Stimulated activated naive CD8-positive, alpha-beta T cell treated with anti-CD3 and anti-CD28 coated beads, Interleukin-15, amount 100 ng/mL, for 72 hours (primary cell): ENCODE measurements at places on chromosomes 1 and 21.

- no peak for DNase-seq
Measured at GRCh38 chr1:234780531-234781162, 170.7 kb upstream of the IRF2BP2 start.

DNA sequence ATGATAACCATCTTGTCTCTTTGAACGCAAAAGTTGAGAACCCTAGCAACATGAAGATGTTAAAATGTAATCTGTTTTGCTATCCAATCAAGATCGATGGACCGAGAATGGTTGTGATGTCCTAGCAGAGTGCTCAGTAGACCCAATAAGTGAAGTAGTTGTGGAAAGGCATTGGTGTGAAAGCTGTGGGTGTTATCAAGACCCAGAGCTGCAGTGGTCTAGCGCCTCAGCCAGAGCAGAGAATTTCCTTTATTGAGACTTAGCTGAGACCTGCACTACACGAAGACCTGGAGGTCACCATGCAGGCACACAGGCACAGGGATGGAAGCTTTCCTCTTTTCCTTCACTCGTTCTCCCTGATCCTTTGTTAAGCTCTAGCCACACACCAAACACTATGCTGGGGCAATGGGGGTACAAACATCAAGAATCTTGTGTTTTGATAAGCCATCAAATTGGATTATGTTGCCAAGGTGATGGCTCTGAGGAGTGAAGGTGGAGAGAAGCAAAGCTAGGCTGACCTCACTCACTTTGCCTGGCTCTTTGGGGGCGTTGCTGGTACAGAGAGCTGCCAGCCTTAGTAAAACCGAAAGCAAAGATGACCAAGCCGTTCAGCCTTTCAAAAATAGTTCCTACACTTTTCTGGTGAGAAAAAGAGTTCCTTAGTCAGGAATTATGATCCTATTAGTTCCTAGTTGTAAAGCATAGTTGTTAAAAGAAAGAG is 24.1 kb downstream of the METTL13 start:
- DNase-seq = no peak

DNA sequence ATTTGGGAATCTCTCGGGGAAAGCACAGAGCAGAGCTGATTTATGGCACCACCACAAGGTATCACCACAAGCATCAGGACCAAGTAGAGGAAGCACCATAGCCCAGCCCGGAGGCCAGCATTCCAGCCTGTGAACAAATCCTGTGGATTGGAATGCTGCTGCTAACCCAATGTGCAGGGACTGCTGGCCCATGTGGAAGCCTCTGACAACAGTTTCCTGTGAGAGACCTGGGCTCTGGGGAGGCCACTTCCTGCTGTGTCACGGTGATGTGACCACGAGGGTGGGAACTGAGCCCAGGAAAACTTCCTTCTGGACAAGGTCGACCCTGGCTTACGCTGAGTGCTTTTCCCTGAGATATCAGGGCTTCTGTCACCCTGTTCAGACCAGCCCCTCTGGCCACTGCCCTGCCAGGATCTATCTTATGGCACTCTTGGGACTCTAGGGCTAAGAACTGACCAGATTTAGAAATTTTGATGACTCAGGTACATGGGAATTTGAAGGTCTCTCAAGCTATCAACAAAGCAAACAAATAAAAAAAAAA is 88.3 kb upstream of the NGF start:
- DNase-seq = no peak

- DNase-seq = no peak
Measured at GRCh38 chr1:183466781-183467180, 5.5 kb upstream of the SMG7 start.

DNA sequence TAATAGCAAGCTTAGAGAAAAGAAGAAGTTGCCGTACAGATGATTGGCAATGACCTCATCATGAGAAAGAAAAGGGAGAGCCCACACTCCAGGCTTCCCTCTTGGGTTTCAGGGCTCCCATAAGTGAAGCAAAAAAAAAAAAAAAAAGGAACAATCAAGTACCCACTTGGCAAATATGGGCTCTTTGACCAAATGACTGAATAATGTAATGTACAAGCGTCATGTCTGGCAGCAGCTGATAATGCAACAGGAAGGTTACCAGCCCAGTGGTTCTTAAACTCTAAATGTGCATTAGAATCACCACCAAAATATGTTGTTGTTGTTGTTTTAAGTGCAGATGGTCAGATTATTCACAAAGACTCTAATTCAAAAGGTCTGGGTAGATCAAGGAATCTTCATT is 13.5 kb downstream of the TNFSF4 start:
- DNase-seq = no peak
